ENCODE measurements at places on chromosomes 16 and 17.
A peak's percentile ranks its signal among the peaks of the same experiment; 100 is the strongest.

- DNase-seq: no peak
Measured at GRCh38 chr17:2179615-2180295, 123.8 kb downstream of the SMG6 start.

DNA sequence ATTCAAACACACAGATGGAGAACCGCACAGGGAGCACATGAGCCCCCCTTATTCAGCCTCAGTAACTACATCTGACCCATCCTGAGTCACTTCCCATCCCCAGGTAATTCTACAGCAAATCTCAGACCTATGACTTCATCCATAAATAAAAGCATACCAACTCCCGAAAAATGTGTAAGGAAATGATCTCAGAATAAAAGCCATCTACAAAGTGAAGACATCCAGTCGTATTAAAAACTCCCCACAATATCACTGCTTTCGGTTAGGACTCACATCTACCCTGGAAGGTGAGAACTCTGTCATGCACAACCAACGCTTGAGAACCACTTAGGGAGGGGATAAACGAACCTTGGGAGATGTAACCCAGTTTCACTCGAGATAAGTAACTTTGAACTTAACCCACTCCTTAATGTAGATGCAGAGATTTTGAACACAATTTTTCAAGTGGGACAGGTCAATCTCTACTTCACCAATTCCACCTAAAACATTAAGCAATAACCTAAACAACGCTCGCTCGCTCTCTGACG is 1.3 kb downstream of the USP36 start:
- DNase-seq: no peak

DNA sequence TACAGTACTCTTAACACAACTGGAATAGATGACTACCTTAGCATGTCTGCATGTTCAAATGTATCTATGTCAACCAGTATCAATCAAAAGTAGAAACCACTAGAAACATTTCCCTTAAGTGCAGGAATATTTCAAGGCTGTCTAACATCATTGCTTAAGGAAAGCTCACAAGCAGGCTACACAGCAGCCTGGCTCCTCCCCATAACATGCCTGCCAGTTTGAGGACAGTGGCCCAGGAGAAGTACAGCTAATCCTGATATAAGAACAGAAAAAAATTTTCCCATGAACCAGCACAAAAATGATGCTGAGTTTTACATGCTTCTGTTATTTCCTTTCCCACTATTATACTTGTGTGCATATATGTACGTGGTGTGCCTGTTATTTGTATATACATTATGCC is 175.1 kb downstream of the MYO1D start:
- DNase-seq: no peak

DNA sequence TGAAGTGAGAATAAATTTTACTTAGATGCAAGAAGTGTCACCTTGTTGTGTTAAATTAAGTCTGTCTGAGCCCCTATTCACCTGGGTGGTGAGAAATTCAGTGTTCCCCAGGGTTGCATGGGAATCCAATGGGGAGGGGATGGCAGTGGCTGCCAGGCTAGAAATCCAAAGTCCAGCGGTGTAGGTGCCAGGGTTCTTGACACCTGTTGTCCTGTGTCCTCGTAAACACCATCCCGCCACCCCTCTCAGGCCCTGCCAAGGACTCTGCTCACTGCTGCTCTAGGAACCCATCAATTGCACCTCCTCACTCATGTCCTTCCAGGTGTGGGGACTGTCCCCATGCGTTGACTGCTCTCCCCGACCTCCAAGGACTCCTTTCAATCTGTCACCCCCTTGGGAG is 58.9 kb downstream of the CACNG5 start:
- DNase-seq: no peak

- DNase-seq: no peak
Measured at GRCh38 chr17:43671755-43672519, 10.2 kb upstream of the MEOX1 start.

DNA sequence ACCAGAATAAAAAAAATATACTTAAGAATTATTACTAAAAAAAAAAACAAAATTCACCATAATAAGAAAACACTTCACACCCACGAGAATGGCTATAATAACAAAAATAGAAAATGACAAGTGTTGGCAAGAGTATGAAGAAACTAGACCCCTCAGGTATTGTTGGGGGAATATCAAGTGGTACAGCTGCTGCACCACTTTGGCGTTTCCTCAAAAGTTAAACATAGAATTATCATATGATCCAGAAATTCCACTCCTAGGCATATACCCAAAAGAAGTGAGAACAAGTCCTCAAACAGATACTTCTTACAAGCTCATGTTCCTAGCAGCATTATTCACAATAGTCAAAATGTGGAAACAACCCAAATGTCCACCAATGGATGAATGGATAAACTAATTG is 26.3 kb downstream of the AMFR start:
- DNase-seq: no peak

GRCh38 chr17:14712611-14713021 is 411.7 kb downstream of the HS3ST3B1 start:
- no peak for DNase-seq

GRCh38 chr16:2032285-2033056 is 5.8 kb downstream of the NHERF2 start:
- DNase-seq: no peak

- DNase-seq: no peak
Measured at GRCh38 chr17:46984341-46984740, 5.3 kb upstream of the RPRML start.

- DNase-seq: no peak
Measured at GRCh38 chr17:18039535-18040260, 490 bp downstream of the GID4 start.

GRCh38 chr17:65774787-65775186 is 213.3 kb upstream of the AXIN2 start:
- peak; percentile 7 for DNase-seq

All from stimulated activated CD4-positive, alpha-beta T cell treated with anti-CD3 and anti-CD28 coated beads, Interleukin-2, amount 100 ng/mL, for 24 hours (primary cell).